ENCODE measurements at places on chromosomes 5 and 9.
A peak's percentile ranks its signal among the peaks of the same experiment; 100 is the strongest.

GRCh38 chr9:84447305-84447704, 106.7 kb upstream of the SLC28A3 start:
- H3K27me3 ChIP-seq = no peaks in the 10 kb centered on the region
- no peak overlapping the region for H3K27ac ChIP-seq
- H3K4me3 ChIP-seq = no peak overlapping the region
- no peak for DNase-seq

DNA sequence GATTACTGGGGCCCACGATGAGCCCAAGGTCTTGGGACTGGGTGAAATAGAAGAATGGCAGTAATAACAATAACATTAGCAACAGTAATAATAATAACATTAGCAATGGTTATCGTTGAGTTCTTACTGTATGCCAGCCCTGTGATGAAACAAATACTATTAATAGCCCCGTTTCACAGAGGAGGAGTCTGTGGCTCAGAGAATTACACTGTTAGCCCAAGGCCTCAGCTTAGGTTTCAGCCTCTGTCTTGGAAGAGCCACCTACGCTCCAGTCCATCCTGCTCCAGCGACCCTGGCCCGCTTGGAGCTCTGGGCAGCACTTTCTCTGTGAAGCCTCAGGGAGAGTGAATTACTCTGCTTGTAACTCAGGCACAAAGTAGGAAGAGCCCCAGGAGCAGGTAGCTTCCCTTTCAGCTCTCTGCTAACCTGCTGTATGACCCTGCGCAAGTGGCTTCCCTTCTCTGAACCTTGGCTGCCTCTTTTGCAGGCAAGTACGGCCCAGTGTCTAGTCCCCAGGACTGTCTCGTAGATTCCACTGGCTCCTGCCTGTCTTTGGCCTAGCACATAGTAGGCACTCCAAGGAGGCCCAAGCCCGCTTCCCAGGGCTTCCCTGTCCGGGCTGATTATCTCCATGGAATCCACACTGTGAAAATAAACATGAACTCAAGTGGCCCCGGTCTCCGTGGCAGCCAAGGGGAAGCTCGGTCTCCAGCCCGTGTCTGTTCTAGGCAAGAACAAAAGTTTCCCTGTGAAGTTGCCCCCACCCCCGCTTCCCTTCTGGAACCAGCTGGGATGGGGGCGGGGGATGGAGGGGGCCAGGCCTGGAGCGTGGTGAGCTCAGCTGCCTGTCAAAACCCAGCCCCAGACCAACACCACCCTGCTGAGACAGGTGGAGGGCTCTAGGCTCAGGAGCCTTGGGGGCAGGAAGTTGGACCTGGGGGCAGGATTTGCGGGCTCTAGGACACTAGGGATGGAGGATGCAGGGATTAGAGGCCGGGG, 26.2 kb upstream of the LMX1B start:
- no peaks in the 10 kb centered on the region for H3K36me3 ChIP-seq
- no peaks in the 10 kb centered on the region for H3K27me3 ChIP-seq
- no peaks in the 10 kb centered on the region for H3K4me1 ChIP-seq
- no peak overlapping the region for H3K4me3 ChIP-seq

DNA sequence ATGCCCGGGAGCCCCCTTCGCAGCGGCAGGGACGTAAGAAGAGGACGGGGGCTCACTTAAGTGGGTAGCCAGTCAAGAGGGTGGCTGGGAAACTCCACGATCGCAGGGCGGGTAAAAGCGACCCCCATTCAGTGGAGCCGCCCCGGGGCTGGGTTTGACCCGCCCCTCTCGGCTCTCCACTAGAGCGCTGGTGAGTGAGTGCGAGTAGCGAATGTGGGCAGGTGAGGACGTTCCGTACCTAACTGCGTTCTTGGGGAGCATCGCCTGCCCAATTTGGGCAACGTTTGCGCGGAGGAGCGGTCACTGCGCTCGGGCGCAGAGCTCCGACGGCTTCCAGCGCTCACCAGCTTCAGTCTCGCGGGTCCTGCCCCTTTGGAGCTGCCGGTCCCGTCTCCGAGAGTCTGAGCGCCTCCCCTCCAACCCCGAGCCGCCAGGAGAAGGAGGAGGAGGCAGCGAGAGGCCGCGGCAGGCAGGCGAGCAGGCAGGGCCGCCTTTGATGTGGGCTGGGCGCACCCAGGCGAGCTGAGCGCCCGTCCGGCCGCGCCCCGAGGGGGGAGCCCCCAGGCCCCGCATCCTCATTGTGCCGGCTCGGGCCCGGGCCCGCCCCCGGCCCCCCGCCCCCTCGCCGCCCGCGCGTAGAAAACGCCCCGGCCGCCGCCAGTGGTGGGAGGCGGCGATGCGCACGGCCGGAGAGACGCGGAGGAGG, at the start of gene FGF18:
Gene FGF18 (plus strand): TSS at position 666 of the 706 bp plus-strand sequence. CDS start 553 bp downstream, outside the sequence.
- H3K27ac ChIP-seq = no peak within 1 kb of the TSS
- peak; percentile 27 for DNase-seq
- peaks cover 15% of the 10 kb centered on the region for H3K4me1 ChIP-seq
- H3K27me3 ChIP-seq = peaks cover 3% of the 10 kb centered on the region
- peak within 1 kb of the TSS; percentile 45 for H3K4me3 ChIP-seq

DNA sequence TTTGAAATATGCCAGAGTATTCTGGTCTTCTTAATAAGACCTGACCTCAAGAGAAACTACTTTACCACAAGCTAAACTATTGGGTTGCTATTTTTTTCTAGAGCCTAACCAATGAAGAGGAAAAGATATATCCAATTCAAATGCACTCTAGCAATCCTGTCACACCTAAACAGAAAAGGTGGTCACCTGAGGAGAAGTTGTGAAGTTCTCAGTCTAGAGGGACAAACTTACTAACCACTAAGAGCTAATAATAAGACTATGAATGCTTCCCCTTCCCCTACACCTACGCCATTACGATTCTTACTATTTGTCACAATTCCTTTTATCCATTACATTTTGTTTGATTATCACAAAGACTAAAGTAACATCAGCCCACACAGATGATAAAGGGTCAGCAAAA, 29.7 kb downstream of the RLN2 start:
- DNase-seq = no peak
- H3K27me3 ChIP-seq = no peaks in the 10 kb centered on the region
- H3K27ac ChIP-seq = no peak overlapping the region
- no peaks in the 10 kb centered on the region for H3K36me3 ChIP-seq
- H3K4me1 ChIP-seq = no peaks in the 10 kb centered on the region

DNA sequence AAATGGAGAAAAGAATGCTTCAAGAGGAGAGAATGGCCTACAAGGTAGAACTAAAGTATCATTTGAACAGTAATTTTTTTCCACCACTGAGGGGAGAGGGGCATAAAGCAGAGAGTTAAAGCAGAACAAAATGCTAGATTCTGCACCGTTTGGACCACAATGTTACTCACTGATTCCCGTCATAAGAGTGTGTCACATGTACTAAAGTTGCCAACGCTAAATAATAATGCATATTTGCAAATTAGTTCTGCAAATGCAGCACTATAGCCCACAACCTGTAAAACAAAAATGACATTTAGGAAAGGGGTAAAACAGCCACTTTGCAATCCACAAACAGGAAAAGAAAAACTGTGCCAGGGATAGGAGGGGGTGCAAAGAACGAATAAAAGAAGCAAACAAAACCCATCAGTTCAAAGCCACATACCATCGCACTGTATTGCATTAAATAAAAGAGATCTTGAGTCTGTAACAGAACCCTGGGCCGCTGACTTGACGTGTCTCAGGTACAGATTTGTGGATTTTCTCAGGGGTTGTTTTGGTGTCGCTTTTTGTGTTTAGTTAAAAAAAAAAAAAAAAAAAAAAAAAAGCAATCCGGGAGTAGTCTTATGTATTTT, 7.7 kb upstream of the NFIB start:
- DNase-seq = no peak
- no peaks in the 10 kb centered on the region for H3K4me1 ChIP-seq
- peak overlapping the region; percentile 48 for H3K4me3 ChIP-seq
- no peaks in the 10 kb centered on the region for H3K36me3 ChIP-seq
- H3K27ac ChIP-seq = no peak overlapping the region
- peaks cover 10% of the 10 kb centered on the region for H3K27me3 ChIP-seq

- no peaks in the 10 kb centered on the region for H3K27me3 ChIP-seq
- no peaks in the 10 kb centered on the region for H3K4me1 ChIP-seq
- H3K27ac ChIP-seq = no peak overlapping the region
- no peaks in the 10 kb centered on the region for H3K36me3 ChIP-seq
Observed at GRCh38 chr5:1831677-1832313, 30.6 kb downstream of the NDUFS6 start.

- no peaks in the 10 kb centered on the region for H3K4me1 ChIP-seq
- no peaks in the 10 kb centered on the region for H3K36me3 ChIP-seq
- no peak overlapping the region for H3K4me3 ChIP-seq
- no peaks in the 10 kb centered on the region for H3K27me3 ChIP-seq
- H3K27ac ChIP-seq = no peak overlapping the region
- no peak for DNase-seq
Observed at GRCh38 chr9:121926351-121926801, 166.7 kb downstream of the TTLL11 start.

DNA sequence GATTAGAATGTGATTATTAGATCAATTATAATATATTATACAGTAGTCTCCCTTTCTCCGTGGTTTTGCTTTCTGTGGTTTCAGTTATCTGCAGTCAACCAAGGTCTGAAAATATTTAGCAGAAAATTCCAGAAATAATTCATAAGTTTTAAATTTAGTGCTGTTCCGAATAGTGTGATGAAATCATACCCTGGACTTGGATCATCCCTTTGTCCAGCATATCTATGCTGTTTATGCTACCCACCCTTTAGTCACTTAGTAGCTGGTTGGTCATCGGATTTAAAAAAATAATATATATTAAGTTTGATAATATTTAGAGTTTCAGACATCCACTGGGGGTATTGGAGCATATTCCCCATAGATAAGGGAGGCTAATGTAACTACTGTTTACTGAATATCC, 19.6 kb downstream of the RMI1 start:
- no peaks in the 10 kb centered on the region for H3K4me1 ChIP-seq
- H3K36me3 ChIP-seq = no peaks in the 10 kb centered on the region
- DNase-seq = no peak

- DNase-seq = peak; percentile 67
- H3K4me1 ChIP-seq = peaks cover 18% of the 10 kb centered on the region
- no peaks in the 10 kb centered on the region for H3K36me3 ChIP-seq
Observed at GRCh38 chr9:127004946-127005769, 90.6 kb downstream of the RALGPS1 start.

GRCh38 chr9:137236238-137236935, 4.7 kb upstream of the TUBB4B start:
- H3K27ac ChIP-seq = no peak overlapping the region
- peak; percentile 86 for DNase-seq
- H3K36me3 ChIP-seq = no peaks in the 10 kb centered on the region
- peaks cover 13% of the 10 kb centered on the region for H3K4me1 ChIP-seq

- DNase-seq = no peak
- no peak overlapping the region for H3K4me3 ChIP-seq
- no peaks in the 10 kb centered on the region for H3K27me3 ChIP-seq
- H3K27ac ChIP-seq = peak overlapping the region; percentile 64
- no peaks in the 10 kb centered on the region for H3K36me3 ChIP-seq
Observed at GRCh38 chr9:113514061-113514460, 50.5 kb downstream of the RGS3 start.

- peaks cover 6% of the 10 kb centered on the region for H3K36me3 ChIP-seq
- no peak overlapping the region for H3K27ac ChIP-seq
- peaks cover 61% of the 10 kb centered on the region for H3K4me1 ChIP-seq
- no peak for DNase-seq
Observed at GRCh38 chr5:80177236-80177635, 78.6 kb downstream of the SERINC5 start.

DNA sequence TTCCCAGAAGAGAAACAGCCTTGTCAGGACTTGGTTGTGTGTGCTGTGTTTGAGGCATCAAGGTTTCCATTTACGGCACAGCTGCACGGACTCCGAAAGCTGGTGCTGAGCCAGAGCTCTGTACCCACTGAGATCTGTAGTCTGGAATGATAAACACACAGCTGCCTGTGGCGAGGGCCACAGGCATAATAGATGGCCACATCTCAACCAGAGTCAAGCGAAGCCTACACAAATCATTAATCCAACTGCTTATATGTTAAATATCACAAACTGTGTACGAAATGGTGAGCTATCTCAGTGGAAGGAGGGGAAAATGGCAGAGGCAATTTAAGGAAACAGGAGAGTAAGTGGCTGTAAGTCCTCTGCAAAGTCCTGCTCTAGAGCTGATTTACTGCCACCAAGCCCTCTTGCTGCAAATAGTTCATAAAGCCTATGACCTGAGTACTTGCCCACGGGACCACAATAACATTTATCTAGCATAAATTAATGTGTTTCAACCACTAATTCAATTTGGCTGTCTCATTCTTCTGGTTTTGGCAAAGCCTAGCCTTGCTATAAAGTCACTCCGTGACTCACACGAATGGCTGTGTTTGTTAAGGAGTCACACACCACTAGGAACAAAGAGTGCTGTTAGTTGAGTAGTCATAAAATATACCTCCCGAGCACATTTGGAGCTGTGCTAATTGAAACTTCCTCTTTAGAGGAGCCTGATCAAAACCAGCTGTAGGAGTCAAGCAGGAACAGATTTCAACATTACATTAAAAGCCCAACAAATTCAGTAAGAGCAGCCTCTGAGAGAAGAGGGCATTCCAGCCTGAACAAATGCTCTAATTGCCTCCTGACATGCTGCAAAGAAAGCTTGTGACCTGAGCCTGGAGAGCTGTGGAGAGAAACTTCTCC, 738.6 kb upstream of the ZNF608 start:
- no peak for DNase-seq
- no peaks in the 10 kb centered on the region for H3K27me3 ChIP-seq
- H3K4me3 ChIP-seq = no peak overlapping the region
- H3K27ac ChIP-seq = no peak overlapping the region
- no peaks in the 10 kb centered on the region for H3K36me3 ChIP-seq

DNA sequence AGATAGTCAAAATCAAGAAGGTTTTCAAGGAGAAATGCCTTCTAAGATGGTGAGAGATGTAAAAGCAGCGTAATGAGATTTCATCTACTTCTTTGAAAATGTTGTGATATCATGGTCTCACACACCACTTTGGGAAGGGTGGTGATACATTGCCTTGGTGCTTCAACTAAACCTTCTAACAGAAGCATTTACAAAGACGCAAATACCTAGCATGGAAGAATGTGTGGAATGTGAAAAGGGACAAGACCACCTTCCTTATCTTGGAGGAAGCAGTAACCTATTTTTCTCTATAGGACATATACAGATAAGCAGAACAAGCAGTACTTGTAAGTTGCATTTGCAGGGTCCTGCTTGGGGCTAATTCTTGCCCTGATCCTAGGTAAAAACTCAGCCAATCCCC, 38.8 kb downstream of the PCA3 start:
- DNase-seq = no peak
- no peak overlapping the region for H3K4me3 ChIP-seq
- H3K27me3 ChIP-seq = no peaks in the 10 kb centered on the region
- no peak overlapping the region for H3K27ac ChIP-seq
- no peaks in the 10 kb centered on the region for H3K36me3 ChIP-seq
- no peaks in the 10 kb centered on the region for H3K4me1 ChIP-seq

GRCh38 chr5:172939611-172940267, 19.5 kb upstream of the RPL26L1 start:
- H3K27ac ChIP-seq = no peak overlapping the region
